Hair follicle dermal papilla cell (primary cell): ENCODE measurements at places on chromosomes 1 and 21. TPM values are rescaled to one million over a fixed set of nuclear protein-coding genes. Genes with fewer than 3 reads are reported as not detected.

UBL4B gene
- 2.3 and 7.5 TPM in 2 replicates for total RNA-seq

RHOU gene
- 1.2 and 2.3 TPM in 2 replicates for total RNA-seq

TMEM240 gene
- 4.7 and 6.7 TPM in 2 replicates for total RNA-seq

MYOG gene
- total RNA-seq, result not detected in 2 replicates

FALEC gene
- not detected in 2 replicates for total RNA-seq
